ENCODE measurements at places on chromosomes 3 and 15.

GRCh38 chr15:89948796-89949195 is 36.0 kb upstream of the ARPIN start:
- no peak for DNase-seq

DNA sequence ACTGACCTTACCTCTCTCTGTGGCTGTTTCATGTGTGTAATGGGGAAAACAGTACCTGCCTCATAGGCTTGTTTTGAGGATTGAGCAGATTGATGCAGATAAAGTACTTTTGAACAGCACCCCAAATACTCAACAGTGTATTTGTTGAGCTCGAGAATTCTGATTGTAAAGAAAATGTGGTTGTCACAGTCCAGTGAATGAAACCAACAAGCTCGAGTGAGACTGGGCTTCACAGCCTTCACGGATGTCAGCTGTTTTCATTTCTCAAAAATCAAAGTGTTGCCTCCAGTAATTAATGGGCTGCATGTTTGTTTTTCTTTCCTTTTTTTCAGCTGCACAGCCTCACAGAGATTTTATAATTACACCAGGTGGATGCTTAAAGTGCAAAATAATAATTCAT is 43.7 kb downstream of the PARP15 start:
- no peak for DNase-seq

DNA sequence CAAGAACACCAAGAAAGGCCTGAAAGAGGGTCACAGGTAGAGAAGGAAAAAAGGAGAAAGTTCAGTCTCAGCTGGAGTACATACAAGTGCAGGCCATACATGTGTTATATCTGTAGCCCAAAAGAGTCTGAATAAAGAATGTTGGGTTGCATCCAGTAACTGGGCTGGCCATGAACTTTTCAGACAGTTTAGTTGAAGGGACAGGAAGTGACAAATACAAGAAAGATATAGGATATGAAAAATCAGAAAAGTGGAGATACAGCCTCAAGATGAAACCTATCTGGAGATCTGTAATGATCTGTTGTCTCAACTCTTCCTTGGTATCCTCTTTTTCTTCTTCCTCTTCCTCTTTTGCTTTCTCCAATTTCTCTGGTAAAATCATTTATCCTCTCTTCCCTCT is 671.7 kb downstream of the MECOM start:
- DNase-seq: peak; percentile 10

DNA sequence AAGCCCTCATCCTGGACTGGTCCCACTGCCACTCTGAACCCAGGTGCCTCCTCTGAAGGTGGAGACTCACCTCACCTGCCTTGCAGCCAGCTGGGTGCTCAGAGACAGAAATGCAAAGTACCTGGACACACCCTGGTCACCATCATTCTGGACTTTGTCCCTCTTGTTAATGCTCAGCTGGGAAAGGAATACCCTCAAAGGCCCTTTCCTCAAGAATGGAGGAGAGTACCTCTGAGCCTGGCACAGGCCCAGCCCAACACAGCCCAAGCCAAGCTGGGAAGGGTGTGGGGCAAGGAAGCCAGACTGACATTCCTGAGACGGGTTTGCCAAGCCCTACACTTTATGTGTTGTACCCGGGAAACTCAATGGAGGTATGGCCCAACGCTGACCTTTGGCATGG is 983 bp upstream of the ALAS1 start:
- no peak for DNase-seq

- DNase-seq: no peak
These were observed 39.7 kb downstream of the FGF12 start for GRCh38 chr3:192687488-192688152.

- no peak for DNase-seq
These were observed 144.3 kb upstream of the ADAMTS9 start for GRCh38 chr3:64832098-64832497.

All from EL (cell line).